NCI-H187 treated with DMSO at 0.1 percent for 48 hours (cell line): ENCODE measurements at places on chromosomes 12 and 14.
A peak's percentile ranks its signal among the peaks of the same experiment; 100 is the strongest.

GRCh38 chr14:75450381-75451276, 22.8 kb downstream of the JDP2 start:
- no peak for DNase-seq

DNA sequence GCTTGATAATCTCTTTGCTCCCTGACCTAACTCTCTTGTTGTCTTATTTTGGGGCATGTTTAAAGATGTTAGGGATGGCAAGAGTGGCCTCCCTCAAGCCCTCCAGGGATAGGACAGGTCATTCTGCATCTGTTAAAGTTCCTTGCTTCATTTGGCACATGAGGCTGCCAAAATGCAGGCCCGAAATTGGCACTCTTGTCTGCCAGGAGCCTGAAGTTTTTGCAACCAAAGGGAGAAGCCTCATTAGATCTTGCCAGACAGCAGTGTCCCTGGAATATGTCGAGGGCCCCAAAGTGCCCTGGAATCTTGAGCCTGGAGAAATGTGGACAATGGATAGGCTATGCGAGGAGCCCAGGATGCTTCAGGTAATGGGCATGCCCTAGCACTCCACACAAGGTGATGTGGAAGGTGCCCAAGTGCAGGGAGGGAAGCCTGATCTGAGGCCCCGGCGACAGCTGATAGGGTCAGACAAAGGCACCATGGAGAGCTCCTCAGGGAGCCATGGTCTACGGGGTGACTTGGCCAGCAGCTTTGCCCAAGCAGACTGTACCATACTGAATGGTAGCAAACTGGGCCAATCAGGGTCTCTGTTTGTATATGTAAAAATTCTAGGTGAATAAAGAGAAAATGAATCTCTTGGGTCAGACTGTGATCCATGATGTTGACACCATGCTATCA, 173.0 kb upstream of the WSCD2 start:
- no peak for DNase-seq

- DNase-seq: no peak
Measured at GRCh38 chr12:76757694-76758093, 6.2 kb upstream of the ZDHHC17 start.

- DNase-seq: no peak
Measured at GRCh38 chr12:65828711-65829339, 4.5 kb downstream of the HMGA2 start.

DNA sequence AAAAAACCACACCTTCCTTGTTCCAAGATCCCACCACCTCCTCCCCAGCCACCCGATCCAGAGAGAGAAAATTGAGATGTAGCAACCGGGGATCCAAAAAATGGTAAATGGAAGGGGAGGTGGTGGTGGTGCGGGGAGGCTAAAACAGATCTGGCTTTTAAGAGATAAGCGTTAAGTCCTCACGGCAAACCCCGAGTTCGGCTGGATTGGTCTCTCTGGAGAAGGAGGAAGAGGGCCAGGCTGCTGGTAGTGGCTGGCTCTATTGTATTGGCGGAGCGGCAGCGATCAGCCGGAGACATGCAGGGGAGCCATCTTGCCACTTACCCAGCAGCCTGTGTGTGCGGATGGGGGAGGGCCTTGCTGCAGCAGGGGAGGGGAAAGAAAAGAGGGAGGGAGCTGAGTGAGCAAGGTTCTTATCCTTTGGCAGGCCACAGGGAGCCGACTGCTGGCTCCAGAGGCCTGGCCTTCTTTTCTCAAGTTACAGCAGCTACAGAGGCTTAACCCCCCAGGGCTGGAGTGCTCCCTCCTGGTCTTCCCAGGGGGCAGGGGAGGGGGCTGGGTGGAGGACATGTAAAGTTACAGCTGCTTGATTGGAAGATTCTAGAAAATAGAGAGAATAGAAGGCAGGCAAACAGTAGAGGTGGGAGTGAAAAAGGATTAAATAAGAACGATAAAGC, 14.1 kb upstream of the CDH24 start:
- DNase-seq: no peak

DNA sequence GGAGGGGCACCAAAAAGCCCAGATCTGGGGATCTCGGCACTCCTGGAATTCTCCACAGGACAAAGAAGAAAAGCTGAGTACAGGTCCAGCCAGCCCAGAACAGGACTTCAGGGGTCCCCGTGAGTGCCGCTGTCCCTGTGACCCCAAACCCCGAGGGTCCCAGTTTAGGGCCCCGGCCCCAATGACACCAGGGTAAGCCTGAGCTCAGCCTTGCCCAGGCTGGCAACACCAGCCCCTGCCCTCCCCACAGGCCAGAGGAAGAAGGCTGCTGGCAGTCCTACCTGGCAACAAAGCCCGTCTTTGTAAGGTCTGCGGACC, 1.8 kb downstream of the CDK2AP1 start:
- DNase-seq: no peak

GRCh38 chr12:131700271-131700670, 10.6 kb upstream of the SFSWAP start:
- DNase-seq: no peak

- no peak for DNase-seq
Measured at GRCh38 chr12:53198486-53199110, 8.5 kb downstream of the ITGB7 start.

DNA sequence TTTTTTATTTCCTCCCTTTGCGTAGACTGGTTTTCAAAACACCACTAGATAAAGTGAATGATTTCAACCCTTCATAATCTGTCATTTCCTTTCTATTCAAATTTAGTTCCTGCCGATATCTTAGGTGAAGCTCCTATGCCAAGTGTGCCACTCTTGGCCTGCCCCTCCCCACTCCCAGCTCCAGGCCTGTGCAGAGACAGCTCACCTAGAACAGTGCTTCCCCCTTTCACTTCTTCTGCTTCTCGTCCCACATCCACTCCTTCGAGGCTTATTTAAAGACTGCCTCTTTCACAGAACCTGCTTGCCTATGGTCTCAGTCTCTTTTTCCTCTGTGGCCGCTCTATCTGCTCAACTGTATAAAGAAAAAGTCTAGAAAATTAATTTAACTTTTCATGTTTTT, 473.8 kb downstream of the RAD51B start:
- DNase-seq: no peak

DNA sequence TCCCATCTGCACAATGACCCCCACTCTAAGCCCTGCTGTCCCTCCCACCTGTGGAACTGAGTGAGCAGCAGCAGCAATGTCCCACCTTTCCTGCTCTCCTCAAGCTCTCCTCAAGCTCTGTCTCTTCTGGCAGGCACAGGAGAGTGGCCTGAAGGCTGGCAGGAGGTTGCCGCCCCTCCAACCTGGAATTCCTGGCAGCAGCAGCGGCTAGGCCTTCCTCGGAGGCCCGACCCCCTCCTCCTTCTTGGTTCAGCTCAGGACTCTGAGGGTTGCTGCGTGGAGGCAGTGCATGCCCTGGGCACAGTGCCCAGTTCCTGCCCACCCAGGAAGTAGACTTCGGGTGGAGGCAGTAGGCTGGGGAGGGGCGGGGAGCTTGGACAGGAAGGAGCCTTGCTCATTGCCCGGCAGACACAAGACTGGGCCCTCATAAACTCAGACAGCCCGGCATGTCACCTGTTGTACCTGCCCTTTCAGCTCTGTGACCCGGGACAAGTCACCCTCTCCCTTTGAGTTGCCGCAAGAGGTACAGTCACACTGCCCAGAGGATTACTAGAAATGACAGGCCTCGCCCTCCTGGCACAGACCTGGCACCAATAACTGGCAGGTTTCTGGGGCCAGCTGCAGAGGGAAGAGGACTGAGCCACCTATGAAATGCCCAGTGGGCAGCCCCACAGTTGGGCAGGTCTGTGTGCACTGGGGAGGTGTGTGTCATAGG, 2.1 kb upstream of the SERPINA1 start:
- no peak for DNase-seq

GRCh38 chr12:4025181-4026019, 152.2 kb upstream of the PARP11 start:
- DNase-seq: no peak

GRCh38 chr12:126554625-126555024, 1489.4 kb downstream of the AACS start:
- DNase-seq: no peak

DNA sequence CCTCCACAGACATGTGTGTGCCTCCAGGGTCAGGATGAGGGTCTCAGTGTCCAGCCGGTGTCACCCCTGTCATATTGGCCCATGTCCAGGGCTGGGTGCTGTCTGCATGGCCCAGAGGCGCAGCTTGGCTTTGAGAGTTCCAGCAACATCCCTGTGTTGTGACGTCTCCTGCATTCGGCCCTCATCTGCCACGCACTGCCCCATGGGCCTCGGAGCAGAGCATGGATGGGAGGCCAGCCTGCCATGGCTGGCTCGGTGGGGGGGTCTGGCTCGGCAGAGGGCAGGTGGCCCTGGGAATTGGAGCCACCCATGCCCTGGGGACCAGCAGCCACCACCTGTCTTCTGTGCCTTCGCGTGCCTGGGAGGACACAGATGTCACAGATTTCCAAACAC, 10.8 kb upstream of the TEX22 start:
- DNase-seq: no peak

GRCh38 chr12:108457006-108457733, 57.9 kb upstream of the FICD start:
- DNase-seq: peak; percentile 83

GRCh38 chr14:90140956-90141316, 79.1 kb downstream of the KCNK13 start:
- DNase-seq: no peak

GRCh38 chr12:64061868-64062375, 160.2 kb downstream of the KICS2 start:
- no peak for DNase-seq

- DNase-seq: no peak
Measured at GRCh38 chr12:106048676-106049075, 90.1 kb downstream of the NUAK1 start.

DNA sequence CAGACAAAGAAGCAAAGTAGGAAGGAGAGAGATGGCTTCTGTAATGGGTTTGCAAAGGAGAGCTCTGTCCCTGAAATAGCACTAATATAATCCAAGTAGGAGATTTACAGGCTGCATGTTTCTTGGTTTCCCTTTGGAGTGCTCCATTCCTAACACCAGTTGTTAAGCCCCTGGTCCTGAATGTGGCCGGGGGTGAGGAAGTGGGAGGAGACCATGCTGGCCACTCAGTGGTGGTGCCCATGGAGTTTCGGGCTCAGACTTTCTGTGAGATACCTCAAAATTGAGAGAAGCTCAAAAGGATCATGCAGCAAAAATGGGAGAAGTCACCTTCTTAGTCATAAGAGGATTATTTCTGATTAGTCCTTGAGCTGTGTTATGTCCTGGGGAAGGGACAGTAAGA, 88.5 kb downstream of the DAD1 start:
- no peak for DNase-seq

GRCh38 chr14:64807551-64807950, 72.2 kb downstream of the SPTB start:
- DNase-seq: no peak

GRCh38 chr12:113697104-113697503, 225.4 kb upstream of the LHX5 start:
- no peak for DNase-seq

GRCh38 chr12:117049295-117049694, 49.9 kb downstream of the TESC start:
- no peak for DNase-seq

GRCh38 chr14:92951912-92952471, 29.0 kb downstream of the CHGA start:
- DNase-seq: no peak

DNA sequence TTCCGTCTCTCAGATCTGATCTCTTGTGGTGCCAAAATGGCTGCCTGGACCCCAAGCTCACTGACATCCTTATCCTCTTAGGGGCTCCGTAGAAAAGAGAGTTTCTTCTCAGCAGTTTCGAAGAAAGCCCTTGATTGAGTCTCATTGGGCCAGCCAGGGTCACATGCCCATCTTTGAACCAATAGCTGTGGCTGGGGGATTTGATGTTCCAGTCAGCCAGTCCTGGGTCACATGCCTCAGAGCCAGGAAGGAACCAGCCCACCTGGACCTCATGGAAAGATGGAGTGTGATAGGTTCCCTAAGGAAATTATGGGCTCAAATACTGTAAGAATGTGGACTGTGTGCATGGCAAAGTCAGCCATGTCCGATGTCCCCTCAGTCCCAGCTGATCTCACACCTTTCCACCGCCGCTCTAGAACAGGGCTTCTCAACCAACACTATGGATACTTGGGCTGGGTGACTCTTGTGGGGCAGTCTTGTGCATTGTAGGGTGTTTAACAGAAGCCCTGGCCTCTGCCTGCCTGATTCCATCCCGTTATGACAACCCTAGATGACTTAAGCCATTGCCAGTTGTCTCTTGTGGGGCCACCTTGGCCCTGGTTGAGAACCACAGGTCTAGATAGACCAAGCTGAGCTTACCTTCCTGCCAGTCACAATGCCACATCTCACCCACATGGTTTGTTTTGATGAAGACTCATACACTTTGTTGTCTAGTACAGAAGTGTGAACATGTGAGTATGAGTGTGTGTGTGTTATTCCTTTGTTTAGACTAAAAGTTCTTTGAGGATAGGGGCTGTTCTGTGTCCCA, 163.9 kb downstream of the ADGRD1 start:
- DNase-seq: no peak

- no peak for DNase-seq
Measured at GRCh38 chr12:23352670-23353069, 596.8 kb downstream of the SOX5 start.

DNA sequence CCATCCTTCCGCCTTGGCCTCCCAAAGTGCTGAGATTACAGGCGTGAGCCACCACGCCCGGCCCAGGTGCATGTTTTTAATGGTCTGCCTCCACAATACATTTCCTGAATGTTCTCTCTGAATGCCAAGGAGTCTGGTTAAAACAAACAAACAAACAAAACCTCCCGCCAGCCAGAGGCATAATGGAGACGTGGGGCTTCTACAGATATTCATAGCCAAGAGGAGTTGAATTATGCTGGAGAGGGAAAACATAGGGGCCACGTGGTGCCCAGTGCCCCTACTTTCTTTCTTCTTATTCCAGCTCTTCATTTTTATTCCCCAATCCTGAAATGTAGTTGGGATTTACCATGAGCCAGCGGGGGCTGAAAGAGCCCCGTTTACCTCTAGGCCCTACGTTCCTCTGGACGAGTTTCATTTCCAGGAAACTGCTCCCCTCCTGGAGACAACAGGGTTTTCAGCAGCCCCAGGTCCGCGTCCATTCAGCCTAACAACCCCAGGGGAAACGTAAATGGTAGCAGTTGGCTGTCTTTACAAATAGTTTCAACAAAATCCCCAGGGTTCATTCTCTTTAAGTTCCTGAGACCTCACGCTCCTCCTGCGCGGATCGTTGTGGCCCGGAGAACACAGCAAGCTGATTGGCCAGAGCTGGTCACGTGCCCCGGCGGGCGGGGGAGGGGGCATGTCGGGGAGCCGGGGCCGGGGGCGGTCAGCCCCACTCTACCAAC, 108.5 kb upstream of the ESRRB start:
- DNase-seq: no peak
